NCI-H187 treated with DMSO at 0.1 percent for 48 hours (cell line): ENCODE measurements at places on chromosomes 12 and 14.

- no peak for DNase-seq
Measured at GRCh38 chr14:35159742-35160409, 37.5 kb downstream of the PRORP start.

DNA sequence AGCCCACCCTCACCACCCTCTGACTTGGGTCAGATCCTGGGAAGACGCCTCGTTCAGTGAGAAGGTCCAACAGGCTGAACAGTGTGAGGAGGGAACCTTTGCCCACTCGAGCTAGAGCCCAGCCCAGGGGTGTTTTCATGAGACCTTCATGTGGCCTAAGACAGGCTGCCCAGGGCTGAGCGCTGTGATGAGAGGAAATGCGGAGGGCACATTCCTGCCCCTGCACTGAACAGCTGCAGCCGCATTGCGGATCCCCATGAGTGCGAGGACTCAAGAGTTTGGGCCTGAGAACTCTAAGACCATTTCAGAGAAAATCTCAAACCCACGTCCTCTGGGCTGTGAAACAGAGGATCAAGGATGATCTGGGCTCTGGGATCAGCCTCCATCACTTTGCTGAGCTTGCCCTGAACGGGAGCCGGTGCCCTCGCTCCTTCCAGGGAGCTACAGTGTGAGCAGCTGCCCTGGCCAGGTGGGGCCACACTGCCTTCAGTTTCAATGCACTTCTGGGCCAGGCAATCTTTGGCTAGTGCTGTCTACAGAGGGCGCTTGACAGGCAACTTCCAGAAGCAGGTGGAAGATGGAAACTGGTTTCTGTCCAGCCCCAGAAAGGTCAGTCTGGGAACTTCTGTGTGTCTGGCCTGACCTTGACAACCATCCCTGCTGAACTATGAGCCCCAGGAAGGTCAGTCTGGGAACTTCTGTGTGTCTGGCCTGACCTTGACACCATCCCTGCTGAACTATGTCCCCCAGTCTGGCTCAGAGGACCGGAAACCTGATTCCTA lies 43.5 kb upstream of the P2RX7 start:
- no peak for DNase-seq

DNA sequence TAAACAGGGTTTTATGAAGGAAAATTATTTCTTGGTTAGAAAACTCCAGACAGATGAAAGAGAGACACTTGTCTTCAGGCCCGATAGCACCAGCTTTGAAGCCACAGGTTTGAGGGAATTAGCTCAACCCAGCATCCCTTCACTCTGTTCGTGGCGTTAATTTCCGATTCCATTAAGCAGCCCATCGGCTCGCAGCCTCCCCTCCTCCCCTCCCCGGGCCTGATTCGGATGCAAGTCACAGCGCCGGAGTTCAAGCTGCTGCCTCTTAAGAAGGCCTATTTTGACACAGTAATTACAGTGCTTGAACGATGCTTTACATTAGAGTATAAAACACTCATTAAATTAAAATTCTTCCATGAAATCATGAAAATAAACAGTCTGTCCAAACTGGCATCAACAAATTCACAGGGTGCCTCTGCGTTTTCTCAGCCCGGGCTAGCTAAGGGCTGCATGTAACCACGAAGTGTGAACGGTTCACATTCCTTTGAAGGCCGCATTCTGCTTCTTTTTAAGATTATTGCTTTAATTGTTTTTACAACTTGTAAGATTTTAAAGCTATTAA lies 145.8 kb downstream of the DICER1 start:
- DNase-seq: no peak

DNA sequence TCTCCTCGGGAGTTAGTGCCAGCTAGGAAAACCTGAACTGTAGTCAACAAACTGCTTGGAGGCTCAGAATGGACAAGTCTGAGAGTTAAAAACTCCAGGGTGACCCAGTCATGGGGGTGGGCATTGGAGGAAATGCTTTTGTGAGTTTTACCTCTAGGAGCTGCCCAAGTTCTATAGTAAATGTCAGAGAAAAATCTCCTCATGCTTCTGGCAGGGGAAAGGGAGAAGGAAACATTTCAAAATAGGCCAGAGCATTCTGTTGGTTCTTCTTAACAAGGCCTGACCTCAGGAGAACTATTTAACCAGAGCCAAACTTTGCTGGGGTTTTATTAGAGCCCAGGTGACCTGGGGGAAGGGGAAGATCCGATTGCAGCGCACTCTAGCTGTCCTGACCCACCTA lies 12.3 kb downstream of the NINJ2 start:
- no peak for DNase-seq

DNA sequence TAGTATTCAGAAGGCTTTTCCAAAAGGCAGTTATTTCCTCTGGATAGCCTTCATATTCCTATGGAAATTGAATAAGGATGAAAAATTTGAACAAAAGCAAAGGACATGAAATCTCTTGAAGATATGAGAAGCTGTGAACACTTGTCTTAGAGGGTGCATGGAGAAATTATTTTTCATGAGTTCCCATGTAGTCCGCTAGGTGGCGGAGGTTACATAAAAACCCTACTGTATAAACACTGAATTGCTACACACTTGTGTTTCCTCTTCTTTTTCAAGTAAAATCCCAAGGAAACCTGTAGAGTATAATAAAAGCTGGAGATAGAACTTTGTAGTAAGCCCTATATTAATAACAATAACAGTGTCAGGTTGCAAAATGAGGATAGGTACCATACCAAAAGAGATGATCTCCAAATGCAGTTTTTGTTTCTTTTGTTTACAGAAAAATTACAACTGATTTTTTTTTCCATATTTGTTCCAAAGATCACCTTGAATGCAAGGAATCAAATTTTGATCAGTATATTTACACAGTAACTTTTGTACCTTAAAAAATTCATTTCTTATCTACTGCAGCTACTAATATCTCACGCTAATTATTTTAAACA lies 37.8 kb upstream of the OR4E1 start:
- DNase-seq: peak; percentile 27

- DNase-seq: no peak
Measured at GRCh38 chr12:10849425-10849878, at the start of gene PRR4. Gene PRR4 (minus strand): TSS chr12:10849475. CDS start chr12:10849437, 38 bp downstream.

DNA sequence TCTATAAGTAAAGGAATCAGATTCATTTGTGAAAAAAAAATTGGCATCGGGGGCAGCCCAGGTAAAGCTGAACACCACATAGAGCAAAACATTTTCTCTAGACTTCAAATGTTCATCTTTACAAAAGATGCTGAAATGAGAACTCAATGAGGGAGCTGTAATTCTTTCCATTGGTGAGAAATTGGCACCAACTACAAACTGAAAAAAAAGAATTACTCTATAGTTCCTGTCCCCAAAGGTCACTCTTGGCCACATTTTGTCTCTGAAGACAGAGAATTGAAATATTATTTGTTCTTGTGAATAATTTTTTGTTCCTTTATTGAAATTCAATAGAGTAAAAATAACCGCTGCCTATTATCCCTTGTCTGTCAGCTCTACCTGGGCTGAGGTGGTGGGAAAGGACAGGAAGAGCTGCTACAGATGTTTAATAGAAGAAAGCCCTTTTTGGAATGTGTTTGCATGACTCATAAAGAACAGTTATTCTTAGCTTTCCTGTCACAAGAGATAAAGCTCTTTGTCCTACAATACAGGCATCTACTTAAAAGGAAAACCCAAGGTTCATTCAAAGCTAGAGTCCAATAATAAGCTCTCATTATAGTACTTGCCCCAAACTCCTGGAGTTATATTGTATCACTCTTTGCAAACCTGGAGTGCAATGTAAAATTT lies 380.1 kb upstream of the KITLG start:
- no peak for DNase-seq

GRCh38 chr14:94117856-94118255 lies 7.3 kb downstream of the IFI27 start:
- no peak for DNase-seq

GRCh38 chr12:130226771-130227170 lies 64.5 kb downstream of the FZD10 start:
- no peak for DNase-seq

GRCh38 chr14:45246151-45246550 lies 6.9 kb downstream of the MIS18BP1 start:
- no peak for DNase-seq

- no peak for DNase-seq
Measured at GRCh38 chr12:19938031-19938430, 430.3 kb upstream of the PDE3A start.

GRCh38 chr12:130298322-130299021 lies 39.2 kb upstream of the PIWIL1 start:
- DNase-seq: no peak

- no peak for DNase-seq
Measured at GRCh38 chr12:63103494-63104131, 47.4 kb downstream of the AVPR1A start.

- DNase-seq: no peak
Measured at GRCh38 chr12:27217590-27217989, 26.5 kb upstream of the STK38L start.

DNA sequence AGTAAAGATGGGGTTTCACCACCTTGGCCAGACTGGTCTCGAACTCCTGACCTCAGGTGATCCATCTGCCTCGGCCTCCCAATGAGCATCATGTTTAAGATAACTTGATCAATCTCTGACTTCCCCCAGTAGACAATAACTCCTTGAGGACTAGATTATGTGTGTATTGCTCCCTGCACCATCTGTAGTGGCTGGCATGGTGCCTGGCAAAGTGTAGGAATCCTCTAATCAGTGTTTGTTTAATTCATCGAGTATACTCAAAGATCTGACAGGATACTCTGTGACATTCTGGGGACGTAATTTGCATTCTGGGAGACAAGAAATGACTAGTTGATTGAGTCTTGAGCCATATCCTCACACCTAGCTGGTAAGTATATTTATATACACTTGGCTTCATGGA lies 873.5 kb upstream of the TMEM132C start:
- no peak for DNase-seq

DNA sequence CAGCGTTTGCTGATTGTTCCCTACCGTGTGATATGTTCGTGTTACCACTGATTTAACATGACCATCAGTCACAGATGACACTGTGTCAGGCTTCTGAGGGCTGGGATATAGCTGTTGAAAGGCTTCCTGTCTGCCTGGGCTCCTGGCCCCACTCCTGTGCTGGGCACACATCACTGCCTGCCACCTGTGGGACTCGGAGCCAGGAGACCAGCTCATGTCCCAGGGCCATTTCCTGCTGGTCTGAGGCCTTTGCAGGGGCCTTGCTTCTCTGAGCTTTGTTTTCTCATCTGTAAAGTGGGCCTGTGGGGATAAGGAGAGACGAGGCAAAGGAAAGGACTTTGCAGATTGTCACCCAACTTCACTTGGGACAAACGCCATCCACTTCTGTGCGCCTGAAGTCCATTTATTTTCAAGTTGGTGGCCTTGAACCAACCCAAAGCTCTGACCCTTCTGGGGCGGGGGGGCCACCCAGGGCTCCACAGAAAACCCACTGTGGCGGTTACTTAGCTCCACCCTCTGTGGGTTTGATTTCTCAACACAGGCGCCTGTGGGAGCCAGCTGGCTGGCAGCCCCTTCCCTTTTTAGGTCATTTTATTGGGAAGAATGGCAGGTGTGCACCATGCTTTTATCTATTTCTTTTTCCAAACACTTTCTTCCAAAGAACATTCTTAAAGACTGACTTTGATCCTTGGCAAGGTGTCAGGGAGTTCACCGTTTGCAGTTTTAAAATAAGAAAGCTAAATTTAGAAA lies 54.1 kb downstream of the BEGAIN start:
- no peak for DNase-seq

- no peak for DNase-seq
Measured at GRCh38 chr12:121688966-121689365, 19.5 kb upstream of the MORN3 start.

DNA sequence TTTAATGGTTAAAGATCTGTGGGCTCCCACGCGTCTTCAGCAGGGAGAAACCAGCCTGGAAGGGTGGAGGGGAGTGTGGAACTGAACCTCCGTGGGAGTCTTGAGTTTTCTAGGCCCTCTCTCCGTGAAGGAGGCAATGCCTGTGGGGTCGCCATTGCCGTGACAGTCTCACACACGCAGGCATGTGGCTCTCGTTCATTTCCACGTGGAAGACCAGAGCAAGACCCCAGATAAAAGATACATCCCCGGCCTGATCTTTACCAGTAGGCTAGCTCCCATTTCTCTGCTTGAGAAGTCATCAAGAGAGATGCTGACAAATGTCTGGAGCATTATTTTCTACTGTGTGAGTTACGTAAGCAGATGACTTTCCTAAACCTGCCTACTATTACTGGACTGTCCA lies 491.7 kb upstream of the LMO3 start:
- DNase-seq: no peak

GRCh38 chr12:6821591-6822425 lies at the start of gene GPR162:
Gene GPR162 (plus strand): TSS chr12:6821821. CDS start chr12:6823899, 2,078 bp downstream.
- peak; percentile 37 for DNase-seq

DNA sequence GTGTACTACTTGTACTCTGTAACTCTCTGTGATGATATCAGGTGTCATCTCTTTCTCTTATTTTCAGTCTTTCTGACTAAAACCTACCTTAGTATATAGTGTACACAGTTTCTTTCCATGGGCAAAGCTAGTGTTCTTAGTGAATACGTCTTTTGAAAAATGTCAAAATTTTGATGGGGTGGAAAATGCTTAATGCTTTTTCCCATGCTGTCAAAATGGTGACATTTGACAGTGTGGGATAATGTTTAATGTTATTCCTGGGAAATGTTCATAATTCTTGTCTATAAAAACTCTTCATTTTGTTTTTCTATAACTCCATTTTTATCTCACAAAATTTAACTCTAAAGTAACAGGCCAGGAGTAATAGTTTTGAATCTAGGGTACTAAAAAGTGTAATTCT lies 742.7 kb upstream of the FOXG1 start:
- DNase-seq: no peak

- DNase-seq: no peak
Measured at GRCh38 chr12:78914859-78915331, 50.3 kb downstream of the SYT1 start.

DNA sequence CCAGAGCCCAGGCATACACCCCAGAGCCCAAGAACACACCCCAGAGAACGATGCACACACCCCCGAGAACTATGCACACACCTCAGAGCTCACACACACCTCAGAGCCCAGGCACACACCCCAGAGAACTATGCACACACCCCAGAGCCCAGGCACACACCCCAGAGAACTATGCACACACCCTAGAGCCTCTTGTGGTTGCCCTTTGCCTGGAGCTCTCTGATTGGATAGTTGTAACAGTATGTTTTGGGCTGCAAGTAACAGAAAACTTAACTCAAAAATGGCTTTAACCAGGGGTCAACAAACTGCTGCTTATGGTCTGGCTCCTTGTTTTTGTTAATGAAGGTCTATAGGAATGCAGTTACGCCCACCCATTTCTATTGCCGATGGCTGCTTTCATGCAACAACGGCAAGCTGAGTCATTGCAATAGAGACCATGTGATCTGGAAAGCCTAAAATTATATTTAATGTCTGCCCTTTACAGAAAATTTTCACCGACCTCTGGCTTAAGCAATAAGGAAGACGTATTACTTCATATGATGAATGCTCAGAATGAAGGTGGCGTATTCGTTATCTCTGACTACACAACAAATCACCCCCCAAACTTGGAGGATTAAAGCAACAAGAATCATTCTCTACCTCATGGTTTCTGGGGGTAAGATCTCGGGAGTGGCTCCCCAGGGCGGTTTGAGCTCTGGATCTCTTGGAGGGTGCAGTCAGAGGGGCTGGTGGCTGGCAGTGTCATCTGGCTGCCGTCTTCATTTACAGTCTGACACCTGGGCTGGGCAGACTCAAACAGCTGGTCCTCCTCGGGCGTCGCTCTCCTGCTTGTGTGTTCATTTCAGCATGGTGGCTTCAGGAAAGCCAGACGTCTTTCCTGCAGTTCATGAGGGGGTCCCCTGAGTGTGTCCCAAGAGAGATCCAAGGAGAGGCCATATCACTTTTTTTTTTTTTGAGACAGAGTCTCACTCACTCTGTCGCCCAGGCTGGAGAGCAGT lies 66.3 kb upstream of the NCOR2 start:
- no peak for DNase-seq
